ENCODE measurements at places on chromosomes 2 and 18.

- DNase-seq, result no peak
Observed at GRCh38 chr2:28539118-28539541, 43.3 kb downstream of the PLB1 start.

GRCh38 chr18:36321658-36322407 lies 24.3 kb downstream of the FHOD3 start:
- DNase-seq, result no peak

DNA sequence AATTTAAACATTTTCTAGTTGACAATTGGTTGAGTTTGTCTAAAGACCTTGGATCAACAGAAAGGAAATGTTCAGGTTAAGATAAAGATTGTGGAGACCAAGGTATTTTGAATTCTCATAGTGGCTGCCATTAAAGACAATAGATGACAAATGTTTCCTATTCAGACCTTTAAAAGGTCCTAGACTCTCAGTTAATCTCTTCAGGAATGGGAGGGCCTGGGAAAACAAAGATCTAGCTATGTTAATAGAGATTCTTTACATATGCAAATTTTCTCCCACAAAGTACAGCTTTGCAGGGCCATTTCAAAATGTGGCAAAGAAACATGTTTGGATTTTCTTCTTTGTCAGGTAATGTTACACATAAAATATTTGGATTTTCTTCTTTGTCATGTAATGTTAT lies 403.9 kb downstream of the SPAG16 start:
- DNase-seq, result no peak

DNA sequence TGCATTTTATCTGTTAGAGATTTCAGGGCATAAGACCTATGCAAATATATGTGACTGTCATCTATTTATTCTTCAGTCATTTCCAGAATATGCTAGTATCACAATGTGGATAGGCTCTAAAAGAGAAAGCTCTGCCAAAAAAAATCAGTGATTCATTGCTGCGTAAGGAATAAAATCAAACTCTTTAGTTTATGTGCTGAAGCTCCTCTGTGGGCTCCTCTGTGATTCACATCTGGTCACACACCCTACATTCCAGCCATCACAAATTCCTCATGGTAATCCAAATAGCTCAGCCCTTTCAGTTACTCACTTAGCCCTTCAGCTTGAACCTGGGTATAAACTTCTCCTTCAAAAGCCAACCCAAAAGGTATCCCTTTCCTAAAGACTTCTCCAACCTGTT lies 21.4 kb downstream of the DLGAP1 start:
- no peak for DNase-seq

DNA sequence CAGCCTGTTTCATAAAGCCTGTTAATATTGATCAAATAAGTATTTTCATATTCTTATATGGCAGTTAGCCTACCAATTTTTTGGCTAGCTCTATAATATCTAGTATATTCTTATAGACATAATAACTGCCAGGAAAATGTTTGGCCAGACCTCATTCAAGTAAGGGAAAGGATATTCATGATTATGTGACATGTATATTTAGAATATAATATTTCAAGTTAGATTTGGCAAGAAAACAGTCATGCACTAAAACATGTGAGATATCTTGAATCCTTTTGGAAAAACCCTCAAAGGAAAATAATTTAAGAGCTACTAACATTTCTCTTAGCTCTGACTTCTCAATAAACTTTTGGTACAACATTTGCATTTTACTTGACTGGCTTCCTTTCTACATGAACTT lies 694.1 kb downstream of the PLCL1 start:
- DNase-seq, result no peak

- no peak for DNase-seq
Observed at GRCh38 chr18:7592305-7593071, 25.4 kb downstream of the PTPRM start.

- DNase-seq, result no peak
Observed at GRCh38 chr2:26629751-26630150, 11.4 kb downstream of the CIB4 start.

GRCh38 chr2:33478968-33479731 lies 2.7 kb downstream of the RASGRP3 start:
- no peak for DNase-seq

DNA sequence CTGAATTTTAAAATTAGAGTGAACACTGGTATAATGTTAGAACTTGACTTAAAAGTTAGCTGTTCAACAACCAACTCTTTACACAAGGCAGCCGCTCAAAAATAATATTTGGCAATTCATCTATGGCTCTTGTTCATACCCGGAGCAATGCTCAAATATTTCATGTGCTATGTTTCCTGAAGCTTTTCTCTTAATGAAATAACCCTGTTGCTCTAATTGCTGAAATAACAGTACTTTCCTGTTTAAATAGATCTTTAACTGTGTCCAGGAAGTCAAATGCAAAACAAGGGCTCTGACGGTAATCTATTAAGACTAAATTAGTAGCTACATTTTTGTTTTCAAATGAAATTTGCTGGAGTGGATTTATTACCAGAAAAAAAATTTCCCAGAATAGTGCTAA lies 33.7 kb downstream of the RFTN2 start:
- no peak for DNase-seq

- no peak for DNase-seq
Observed at GRCh38 chr2:38016219-38016618, 59.7 kb downstream of the CYP1B1 start.

DNA sequence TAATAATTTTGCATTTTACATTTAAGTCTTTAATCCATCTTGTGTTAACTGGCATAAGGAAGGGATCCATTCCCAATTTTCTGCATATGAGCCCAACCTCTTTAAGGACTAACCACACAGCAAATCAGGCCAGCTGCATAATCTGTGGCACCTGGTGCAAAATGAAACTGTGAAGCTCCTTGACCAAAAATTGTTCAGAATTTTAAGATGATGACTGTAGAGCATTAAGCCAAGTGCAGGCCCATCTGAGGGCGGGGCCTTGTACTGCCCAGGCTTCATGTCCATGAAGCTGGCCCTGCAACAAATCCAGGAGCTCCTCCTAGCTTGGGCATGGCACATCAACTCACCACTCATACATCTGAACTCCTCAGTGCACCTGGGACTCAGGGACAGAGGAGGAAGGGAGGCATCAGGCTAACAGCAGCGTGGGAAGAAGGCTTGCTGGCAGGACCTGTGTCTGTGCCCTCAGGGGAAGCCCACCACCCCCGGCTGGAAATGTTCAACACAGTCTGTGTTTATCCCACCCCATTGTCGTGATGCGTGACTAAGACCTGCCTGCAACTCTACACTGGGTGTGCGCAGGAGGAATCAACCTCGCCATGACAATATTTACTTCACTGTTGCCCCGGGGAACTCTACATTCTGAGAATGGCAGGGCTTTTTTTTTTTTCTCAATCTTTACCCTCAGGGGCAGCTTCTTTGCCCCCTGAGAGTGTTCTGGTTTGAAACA lies 128.9 kb upstream of the SIX2 start:
- DNase-seq, result no peak

DNA sequence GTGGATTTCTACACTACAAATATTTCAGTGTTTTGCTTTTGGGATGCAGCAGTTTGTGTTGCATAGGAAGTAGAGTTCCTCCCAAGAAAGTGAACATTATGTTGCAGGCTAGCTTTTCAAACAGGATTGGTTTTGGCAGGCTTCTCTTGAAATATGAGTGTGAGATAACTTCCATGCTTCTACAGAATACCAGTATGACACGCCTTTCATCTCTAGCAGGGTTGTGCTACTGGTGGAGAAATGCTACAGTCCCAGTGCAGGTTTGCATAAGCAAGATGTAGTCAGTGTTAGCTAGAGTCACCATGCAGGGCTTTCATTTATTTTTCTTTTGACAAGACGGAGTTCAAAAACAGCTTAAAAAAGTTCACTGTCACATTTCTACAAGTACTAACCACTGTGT lies 17.1 kb upstream of the CAVIN2 start:
- DNase-seq, result no peak

DNA sequence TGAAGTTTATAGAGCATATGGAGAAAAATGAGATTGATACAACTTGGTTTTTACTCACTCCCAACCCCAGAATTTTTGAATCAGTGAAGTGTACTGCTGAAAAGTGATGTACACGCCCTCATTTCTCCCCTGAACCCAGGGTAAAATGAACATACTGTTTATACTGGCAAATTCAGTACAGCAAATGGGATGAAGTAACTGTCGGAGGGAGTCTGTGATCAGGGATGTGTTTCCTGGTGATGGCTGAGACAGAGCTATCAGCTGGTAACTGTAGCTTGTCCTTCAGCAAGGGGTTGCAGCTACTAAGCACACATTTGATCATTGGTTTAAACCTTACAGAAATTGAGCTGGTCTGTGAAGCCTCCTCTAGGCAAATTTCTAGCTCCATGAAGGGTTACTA lies 191.6 kb downstream of the PTPRM start:
- no peak for DNase-seq

DNA sequence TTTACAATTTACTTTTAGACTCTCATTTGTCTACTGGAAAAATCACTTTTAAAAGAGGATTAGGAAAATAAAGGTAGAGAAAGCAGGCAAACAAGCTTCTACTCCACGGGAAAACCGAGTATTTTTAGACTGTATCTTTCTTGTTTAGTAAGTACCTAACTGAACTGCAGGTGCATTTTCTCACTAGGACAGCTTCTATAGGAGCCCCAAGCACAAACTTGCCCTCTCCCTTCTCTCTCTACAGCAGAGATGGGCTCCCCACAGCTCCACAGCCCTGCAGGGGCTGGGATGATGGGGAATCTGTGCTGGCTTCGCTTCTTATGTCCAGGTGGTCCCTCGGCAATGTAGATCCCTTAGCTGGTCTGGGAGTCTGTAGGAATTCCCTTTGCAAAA lies 16.2 kb downstream of the PSTPIP2 start:
- no peak for DNase-seq

GRCh38 chr2:126656431-126657147 lies 631 bp downstream of the GYPC start:
- no peak for DNase-seq

- no peak for DNase-seq
Observed at GRCh38 chr2:229686122-229686919, 28.0 kb downstream of the DNER start.

DNA sequence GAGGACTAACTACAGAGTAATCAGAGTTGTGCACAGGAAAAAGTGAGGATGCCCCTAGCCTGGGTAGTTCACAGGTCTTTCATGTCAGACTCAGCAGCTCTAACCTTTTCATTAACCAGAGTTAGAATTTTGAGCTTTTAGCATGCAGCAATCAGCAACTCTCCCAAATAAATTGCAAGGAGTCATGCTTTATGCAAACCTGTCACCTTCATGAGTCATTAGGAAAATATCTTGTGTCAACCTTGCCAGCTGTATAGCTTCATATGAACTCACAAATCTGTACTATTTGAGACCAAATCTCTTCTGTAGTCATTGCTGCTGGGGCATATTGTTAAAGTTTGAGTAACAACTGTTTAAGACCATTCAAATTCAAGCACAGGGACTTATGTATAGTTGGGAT lies 382.3 kb upstream of the NT5C1B start:
- no peak for DNase-seq

GRCh38 chr2:13968811-13969210 lies 663.7 kb upstream of the LRATD1 start:
- no peak for DNase-seq

- no peak for DNase-seq
Observed at GRCh38 chr2:117436697-117437096, 377.8 kb upstream of the DDX18 start.

- no peak for DNase-seq
Observed at GRCh38 chr2:123045713-123046112, 979.4 kb upstream of the CNTNAP5 start.

- no peak for DNase-seq
Observed at GRCh38 chr2:72204156-72204785, 56.6 kb upstream of the CYP26B1 start.

GRCh38 chr2:113117541-113118262 lies 9.7 kb upstream of the IL1RN start:
- peak; percentile 85 for DNase-seq

- peak; percentile 81 for DNase-seq
Observed at GRCh38 chr2:239006622-239007285, 158.9 kb downstream of the TWIST2 start.

- no peak for DNase-seq
Observed at GRCh38 chr2:224561234-224562005, 23.7 kb downstream of the CUL3 start.

DNA sequence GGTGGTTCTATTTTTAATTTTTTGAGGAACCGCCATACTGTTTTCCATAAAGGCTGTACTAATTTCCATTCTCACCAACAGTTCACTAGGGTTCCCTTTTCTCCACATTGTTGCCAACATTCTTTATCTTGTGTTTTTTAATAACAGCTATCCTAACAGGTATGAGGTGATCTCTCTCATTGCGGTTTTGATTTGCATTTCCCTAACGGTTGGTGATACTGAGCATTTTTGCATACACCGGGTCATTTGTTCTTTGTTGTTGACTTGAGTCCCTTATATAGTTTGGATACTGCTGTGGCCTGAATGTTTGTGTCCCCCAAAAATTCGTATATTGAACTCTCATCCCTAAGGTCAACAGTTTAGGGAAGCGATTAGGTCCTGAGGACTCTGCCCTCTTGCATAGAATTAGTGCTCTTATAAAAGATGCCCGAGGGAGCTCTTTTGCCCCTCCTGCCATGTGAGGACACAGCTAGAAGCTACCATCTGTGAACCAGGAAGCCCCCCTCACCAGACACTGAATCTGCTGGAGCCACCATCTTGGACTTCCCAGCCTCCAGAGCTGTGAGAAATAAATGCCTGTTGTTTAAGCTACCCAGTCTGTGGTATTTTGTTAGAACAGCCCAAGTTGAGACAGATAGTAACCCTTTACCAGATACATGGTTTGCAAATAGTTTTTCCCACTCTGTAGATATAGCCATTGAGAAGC lies 4.7 kb downstream of the IMP4 start:
- no peak for DNase-seq

- no peak for DNase-seq
Observed at GRCh38 chr2:205858881-205859441, 176.7 kb downstream of the NRP2 start.

DNA sequence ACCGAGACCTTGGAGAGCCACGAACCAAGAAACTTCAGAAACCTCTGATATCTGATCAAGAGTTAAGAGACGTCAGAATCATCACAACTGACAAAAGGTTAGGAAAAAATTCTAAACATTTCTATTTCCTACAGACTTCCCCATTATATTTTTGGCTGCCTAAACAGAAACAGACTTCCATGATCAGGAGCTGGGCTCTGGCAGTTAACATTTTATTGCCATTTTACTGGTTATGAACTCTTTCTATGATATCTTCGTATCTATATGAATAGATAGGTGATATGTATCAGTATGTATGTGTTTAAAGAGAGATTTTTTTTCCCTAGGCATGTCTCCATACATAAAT lies 31.1 kb upstream of the PPP1R1C start:
- no peak for DNase-seq

GRCh38 chr2:224325941-224326340 lies 76.0 kb downstream of the FAM124B start:
- no peak for DNase-seq

- no peak for DNase-seq
Observed at GRCh38 chr2:236156095-236156859, 11.9 kb downstream of the GBX2 start.
